ENCODE measurements at places on chromosomes 2 and 18.

GRCh38 chr2:216571909-216572513 lies 61.2 kb upstream of the IGFBP2 start:
- DNase-seq = no peak

DNA sequence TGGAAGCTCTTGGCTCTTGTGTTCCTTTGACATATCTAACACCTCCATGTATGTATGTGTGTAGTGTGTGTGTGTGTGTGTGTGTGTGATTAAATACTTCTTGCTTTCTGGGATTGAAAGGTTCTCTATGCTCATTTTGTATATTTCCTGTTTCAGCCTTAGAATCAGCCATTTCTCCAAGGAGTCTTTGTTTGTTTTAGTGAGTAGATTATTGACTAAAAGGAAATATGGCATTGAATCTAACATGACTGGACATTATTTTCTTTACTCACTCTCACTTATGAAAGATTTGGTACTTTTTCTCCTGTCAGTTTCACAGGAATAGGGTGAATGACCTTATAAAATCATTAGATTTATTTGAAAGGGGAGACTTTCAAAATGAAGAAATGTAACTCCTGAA lies 413.8 kb upstream of the SLC14A2 start:
- DNase-seq = no peak

- DNase-seq = no peak
These were observed 155.3 kb downstream of the RAD51AP2 start for GRCh38 chr2:17362956-17363355.

GRCh38 chr2:48414980-48415835 lies 114.7 kb upstream of the STON1 start:
- DNase-seq = no peak

DNA sequence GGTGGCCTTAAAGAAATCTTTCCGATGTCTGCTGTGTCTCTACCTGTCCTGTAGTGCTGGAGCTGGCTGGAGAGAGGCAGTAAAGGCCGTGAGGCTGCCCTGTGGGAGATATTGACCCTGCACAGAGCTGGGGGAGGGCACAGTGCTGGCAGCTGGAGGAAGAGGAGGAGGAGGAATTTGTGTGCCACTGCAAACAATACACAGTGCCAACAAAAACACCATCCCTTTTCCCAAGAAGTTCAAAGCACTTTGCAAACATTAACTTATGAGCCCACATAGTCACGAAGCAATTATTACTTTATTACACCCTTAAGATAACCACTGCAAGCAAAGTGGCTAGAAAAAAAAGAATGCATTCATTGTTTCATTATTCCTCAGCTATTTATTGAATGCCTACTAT lies 45.0 kb upstream of the CYTIP start:
- no peak for DNase-seq

DNA sequence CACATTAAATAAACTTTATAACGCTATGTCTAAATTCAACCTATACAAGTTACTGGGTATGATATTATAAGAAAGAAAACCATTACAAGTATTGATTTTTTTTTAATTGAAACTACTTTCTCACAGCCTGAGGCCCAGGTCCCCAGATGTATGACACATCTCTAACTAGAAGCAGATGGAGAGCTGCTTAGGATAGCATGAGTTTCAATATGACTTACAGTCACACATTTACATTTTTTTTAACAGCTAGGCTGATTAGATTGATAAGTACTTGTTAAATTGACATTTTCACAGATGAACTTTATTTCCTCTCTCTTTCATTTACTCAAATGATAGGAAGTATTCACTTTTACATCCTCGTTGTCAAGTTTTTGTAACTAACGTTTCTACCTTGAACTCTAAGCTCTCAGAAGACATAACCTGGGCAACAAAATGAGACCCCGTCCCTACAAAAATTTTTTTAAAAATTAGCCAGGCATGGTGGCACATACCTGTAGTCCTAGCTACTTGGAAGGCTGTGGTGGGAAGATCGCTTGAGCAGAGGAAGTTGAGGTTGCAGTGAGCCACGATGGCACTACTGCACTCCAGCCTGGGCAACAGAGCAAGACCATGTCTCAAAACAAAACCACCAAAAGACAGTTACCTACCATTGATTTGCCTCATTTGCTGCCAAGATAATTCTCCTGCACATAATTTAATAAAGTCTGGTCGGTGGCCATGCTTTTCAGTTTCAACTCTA lies 52.4 kb downstream of the STK39 start:
- DNase-seq = no peak

GRCh38 chr2:237626813-237627440 lies 460 bp upstream of the LRRFIP1 start:
- no peak for DNase-seq

- DNase-seq = no peak
These were observed 697.4 kb downstream of the CBLN2 start for GRCh38 chr18:71846716-71847115.

Measured in hematopoietic multipotent progenitor cell treated with erythropoietin and hydrocortisone succinate and interleukin-3 and kit ligand, for 17 days (in vitro differentiated cells).